ENCODE measurements at places on chromosomes 6 and 20.

- no peak for DNase-seq
These were observed 754.0 kb upstream of the ADGRB3 start for GRCh38 chr6:67880939-67881705.

DNA sequence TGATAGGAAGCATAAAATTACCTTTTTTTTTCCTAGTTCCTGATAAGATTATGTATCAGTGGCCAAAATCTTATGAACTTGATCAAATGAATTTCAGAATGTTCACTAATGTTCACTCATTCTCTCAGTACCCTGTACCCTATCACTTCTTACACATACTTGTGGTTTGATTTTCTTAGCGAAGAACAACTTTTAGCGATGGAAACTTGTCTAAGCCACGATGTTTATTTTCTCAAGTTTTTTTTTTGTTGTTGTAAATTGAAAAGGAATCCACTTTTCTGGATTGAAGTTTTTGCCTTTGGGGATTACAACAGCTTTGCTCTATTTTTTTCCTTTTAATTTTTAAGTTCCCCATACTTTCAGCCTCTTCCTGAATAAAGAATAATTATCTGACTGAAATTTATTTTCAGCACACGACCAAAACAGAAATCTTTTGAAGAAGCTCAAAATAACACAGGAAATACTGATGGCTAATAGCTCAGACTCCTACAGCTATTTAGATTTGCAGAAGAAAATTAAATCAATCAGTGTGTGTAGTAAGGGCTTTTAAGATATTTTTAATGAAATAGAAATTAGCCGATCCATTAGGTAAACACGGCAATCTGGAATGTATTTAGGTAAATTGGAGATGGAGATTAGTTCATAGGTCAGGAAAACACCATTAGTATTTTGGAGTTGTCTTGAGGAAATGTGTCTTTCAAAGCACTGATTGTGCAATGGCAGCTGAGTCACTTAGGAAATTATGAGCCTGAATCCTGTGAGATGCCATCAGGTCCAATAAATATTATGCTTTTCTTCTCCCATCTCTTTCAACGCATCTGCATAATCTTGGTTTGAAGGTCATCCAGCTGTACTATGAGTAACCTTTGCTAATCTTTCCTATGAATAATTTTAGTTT is 217.5 kb downstream of the GJA1 start:
- DNase-seq, result no peak

DNA sequence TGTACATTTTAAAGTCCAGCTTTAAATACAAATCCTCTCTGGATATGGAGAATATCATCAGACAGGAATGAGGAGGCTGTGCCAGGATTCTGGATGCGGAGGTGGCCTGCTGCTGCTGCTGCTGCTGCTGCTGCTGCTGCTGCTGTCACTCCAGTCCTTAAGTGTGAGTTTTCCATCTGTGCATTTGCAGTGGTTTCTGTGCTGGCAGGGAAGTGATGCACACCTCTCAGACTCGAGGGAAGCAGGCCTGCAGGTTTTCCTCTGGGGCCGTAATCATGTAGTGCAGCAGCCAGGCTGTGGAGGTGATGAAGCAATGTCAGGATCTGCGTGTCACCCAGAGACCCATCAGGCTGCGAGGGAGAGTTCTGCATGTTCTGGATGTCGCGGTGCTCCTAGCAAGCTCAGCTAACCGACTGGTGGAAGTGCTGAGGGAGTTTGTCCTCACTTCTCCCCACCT is 32.0 kb downstream of the CFAP61 start:
- no peak for DNase-seq

DNA sequence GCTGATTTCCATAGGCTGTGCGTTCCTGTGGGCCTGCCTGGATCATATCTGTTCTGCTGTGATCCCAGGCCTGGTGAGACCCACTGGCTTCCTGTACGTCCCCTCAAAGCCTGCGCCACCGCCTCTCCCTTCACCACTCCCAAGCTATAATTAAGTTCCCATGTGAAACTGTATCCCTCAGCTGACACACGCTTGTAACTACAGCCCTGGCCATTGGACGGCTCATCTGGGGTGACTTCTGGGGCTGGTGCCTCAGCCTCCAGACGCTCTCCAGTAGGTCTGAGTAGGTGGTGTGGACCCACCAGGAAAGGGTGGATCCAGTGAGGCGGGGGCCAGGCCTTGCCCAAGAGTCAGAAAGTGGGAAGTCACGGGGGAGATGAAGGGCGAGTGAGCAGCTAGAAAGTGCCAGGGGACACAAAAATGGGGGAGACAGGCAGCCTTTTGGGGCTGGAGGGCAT is 21.0 kb downstream of the PPARD start:
- DNase-seq, result no peak

DNA sequence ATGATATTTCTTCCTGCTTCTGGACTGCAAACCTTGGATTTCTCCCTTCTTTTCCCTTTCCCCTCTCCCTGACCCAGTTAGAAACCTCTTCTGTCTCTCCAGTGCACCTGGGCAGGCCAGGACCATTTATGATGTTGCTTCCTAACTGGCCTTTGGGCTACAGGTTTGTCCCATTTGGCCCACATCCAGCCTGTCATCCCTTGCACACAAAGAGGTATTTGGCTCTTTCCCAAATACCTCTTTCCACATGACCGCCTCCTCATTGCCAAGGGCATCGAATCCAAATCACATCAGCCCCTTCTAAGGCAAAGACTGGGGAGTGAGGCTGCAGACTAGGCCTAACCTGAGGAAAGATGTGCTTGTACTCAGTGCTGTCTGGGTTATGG is 13.6 kb downstream of the FGD2 start:
- no peak for DNase-seq

DNA sequence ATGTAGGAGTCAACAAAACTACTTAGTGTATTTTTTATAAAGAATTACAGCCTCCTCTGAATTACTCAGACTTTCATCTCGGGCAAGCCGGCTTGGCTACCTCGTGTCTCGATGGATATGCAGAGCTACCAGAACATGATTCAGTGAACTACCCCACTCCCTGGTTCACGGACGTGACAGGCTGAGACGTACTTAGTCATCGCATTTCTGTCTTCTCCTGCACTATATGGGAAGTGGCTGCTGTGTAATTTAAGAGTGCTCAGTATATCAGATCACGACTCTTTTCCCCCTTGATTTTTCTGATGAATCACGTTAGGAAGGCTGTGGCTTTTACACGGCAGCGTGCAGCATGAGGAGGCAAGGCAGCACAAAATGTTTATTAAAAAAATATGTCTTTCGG is 302.7 kb upstream of the ZFP64 start:
- DNase-seq, result peak; percentile 6

GRCh38 chr6:113651920-113652319 is 205.2 kb upstream of the MARCKS start:
- DNase-seq, result no peak

- DNase-seq, result no peak
These were observed 68.7 kb downstream of the LY86 start for GRCh38 chr6:6657085-6657819.

DNA sequence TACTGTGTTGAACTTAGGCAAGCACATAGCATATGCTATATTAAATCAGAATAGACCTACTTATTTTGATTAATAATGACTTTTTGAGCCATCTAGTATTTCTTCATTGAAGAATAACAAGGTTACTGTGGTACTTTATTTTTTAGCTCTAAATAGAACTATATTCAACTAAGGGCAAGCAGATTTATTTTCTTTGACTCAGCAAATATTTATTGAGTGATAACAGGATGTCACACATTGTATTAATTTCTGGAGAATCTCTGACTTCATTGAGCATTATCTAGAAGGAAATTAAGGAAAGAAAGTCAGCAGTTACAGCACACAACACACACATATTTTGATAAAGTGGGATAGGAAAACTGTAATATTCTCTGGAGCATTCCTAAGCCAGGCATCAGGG is 407.4 kb downstream of the CD109 start:
- DNase-seq, result no peak

DNA sequence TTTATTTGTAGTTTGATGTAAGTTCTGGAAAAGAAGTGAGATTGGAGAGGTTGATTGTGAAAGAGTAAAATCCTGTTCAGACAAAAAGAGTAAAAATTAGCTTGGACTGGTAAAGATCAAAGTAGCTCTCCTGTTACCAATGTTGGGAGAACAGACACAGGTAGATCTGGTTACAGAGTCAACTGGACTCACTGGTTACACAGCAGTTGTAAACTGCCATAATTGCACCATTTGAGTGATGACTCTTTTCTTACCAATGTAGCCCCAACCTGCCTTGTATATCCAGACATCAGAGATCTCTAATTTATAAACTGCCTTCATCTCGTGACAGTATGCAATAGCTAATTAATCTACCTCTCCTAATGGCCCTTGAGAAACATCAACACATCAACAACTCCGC is 165.6 kb upstream of the PRSS16 start:
- DNase-seq, result no peak

GRCh38 chr6:44624226-44624625 is 236.7 kb downstream of the CDC5L start:
- no peak for DNase-seq

DNA sequence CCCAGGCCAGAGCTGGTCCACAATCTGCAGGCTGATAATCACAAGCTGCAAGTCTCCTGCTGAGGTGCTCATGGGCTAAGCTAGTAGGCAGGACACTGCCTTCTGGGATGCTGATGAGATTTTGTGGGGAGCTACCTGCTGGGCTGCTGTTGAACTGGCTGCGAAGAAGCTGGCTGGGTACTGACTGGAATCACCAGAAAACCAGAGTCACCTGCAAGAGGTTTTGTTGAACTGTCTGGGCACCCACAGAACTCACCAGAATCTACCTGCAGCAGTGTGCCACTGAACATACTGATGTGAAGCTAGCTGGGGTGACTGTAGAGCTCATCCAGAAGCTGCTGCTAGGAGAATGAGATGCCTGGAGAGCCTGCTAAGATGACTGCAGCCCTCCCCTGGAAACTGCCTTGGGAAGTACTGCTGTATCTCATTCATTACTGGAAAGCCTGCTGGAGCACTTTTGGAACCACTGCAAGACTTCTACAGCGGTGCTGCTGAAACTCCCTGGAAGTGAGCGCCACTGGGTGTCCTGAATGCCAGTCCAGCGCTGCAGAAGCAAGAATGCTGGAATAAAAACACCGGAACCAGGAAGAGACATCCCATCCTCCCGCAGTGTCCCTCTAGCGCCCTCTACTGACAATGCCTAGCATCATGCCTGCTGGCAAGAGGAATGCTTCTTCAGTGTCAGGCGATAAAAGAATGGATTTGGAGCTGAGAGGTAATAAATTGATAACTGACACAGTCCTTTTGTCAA is 64.9 kb upstream of the ARHGAP18 start:
- no peak for DNase-seq

DNA sequence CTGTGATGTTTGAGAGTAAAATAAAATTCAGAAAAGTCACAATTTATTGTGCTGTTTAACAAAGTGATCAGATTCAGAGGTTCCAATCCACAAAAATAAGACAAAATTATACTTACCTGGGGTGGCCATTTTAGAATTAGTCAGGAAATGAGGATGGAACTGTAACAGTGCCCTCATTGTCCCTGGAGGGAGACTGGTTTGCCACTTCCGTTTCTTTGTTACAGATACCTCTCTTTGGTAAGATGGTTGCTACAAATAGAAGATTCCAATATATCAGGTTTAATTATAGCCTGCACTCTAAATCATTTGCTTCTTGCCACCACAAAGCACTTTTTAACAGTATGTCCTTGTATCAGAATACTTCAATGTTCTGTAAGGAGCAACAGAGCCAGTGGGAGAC is 95.6 kb downstream of the CTNNBL1 start:
- DNase-seq, result no peak

GRCh38 chr6:56686429-56686828 is 43.7 kb upstream of the DST start:
- no peak for DNase-seq

DNA sequence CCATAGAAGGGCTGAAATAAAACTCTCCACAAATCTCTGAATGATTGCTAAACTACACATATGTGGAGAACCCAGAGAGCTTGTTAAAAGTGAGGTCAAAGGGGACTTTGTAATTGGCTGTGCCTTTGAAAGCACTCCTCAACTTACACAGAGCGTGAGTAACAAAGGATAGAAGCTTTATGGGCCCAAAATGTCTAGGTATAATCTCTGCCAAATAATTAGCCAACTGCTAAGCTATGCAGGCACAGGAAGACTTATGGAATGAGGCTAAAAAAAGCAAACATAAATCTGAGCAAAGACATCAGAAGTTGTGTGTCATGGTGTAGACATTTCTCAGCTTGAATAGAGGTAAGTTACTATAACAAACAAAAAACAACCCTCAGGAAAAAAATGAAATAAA is 23.3 kb upstream of the UST start:
- no peak for DNase-seq

GRCh38 chr6:149202952-149203351 is 114.6 kb upstream of the TAB2 start:
- no peak for DNase-seq

DNA sequence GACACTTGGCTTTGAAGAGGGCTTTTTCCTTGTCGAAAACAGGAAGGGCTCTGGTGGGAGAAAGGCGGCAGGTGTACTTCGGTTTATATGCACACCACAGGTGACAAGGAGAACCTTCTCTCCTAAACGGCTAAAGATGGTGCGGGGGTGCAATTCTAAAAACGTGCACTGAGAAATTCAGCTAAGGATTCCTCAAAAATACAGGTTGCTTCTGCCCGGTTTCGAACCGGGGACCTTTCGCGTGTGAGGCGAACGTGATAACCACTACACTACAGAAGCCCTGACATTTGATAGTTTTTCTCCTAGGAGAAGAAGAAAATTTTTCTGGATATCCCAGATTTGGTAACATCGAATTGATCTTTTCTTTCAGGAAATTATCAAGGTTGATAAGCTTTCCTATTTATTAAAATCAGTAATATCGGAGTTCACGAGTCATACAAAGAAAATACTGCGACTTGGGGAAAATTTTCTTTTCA is 32.0 kb downstream of the POM121L2 start:
- DNase-seq, result no peak

- no peak for DNase-seq
These were observed 37.1 kb downstream of the TPD52L1 start for GRCh38 chr6:125190667-125191066.

- DNase-seq, result no peak
These were observed 49.4 kb upstream of the FYN start for GRCh38 chr6:111922454-111923297.

GRCh38 chr6:142592876-142593275 is 291.1 kb downstream of the ADGRG6 start:
- DNase-seq, result no peak
